Brain pericyte (primary cell): ENCODE measurements at places on chromosomes 2 and 18.

DNA sequence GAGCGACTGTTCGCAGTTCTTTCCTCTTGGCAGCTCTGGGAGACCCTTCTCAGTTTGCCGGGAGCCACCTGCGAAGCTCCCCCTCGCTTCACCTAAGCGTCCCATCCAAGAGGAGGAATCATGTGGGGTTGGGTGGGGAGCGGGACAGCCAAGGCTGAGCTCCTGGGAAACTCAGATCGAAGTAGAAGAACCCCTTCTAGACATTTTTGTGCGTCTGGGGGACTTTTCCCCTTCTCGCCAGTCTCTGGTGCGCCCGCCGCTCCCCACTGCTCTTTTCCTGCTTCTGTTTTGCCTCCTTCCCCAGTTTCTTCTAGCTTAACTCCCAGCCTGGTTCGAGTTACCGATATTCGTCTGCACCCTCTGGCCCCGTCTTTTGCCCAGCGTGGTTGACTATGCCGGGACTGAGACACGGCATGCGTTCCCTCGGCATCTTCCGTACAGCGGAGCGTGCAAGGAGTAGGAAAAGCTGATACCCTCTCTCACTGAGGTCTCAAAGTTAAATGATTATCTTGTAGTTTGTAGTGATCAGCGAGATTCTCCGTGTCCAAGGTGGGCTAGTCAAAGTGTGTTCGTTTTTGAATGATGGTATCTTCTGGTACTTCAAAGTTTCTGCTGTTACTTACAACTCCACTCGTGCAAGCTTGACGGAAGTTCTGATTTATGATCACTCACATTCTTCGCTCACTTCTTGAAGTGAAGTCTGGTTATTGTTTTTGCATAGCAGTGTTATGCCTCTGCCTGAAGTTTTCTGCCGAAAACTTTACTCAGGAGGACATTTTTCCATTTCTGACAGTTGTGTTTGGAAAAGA, 664 bp downstream of the CAMKMT start:
- peak; percentile 16 for DNase-seq

- DNase-seq, result no peak
These were observed 28.4 kb downstream of the E2F6 start for GRCh38 chr2:11437602-11438001.

GRCh38 chr2:9071032-9071431, 67.5 kb upstream of the MBOAT2 start:
- no peak for DNase-seq

DNA sequence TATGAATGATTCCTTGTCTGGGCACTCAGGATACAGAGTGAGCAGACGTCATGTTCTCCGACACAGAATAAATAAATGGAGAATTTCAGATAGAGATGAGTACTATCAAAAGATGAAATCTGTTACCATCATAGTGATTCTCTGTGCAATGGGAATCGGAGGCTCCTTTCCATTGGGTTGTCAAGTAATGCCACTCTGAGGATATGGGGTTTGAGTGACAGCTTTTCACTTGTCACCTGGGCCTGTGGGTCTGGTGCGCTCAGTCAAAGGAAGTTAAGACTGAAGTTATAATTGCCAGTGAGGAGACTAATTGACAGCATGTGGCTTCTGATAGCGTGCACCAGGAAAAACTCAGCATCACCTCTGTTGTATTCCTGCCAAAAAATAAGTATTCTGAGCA, 387.2 kb downstream of the SOX11 start:
- no peak for DNase-seq

DNA sequence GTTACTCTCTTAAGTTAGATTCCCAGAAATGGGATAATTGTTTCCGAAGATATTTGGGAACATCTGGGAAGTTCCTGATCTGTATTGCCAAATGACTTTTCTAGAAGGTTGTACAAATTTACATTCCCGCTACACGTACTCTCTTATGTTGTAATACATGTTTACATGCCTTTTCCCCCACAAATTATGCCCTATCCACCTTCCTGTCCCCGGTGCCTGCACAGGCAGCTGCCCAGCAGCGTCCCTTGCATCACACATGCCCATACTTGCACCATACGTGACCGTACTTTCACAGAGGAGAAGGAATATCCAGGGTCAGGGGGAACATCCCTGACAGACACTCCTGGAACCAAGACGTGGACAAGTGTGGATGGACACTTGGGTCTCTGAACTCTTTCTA, 24.2 kb upstream of the KLF11 start:
- no peak for DNase-seq

GRCh38 chr2:172305066-172305465, 122.3 kb upstream of the ITGA6 start:
- DNase-seq, result no peak

GRCh38 chr2:162994718-162995117, 156.2 kb upstream of the KCNH7 start:
- no peak for DNase-seq

DNA sequence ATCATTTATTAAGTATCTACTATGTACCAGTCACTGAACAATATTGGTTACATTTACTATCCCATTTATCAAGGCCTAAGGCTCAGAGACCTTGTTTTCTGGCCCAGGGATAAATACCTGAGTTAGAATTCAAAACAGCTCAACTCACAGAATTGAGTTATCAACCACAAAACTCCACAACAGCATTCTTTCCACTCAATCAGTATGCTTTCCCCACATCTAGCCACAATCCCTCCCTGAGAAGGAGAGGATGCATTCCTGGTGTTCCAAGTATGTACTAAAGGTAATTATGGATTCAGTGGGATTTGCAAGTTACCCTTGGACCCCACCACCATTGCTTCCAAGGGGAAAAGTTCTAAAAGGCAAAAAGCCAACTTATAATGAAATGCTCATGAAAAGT, 104.2 kb upstream of the PID1 start:
- DNase-seq, result no peak

DNA sequence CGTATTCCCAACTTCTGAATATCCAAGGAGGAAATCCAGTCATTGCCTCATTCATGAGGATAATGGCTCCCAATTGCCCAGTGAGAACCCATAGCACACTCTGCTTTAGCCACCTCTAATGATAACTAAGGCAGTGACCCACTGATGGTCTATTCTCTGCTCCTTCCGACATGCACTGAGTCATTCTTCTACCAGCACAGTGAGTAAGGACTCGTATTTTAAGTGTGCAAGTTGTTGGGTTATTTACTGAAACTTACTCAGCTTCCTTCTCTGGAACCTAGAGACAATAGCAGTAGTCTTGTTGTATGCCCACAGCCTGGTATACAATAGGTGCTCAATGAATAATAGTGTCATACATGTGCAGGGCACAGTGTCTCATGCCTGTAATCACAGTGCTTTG, 81.1 kb upstream of the ZNF397 start:
- DNase-seq, result no peak

DNA sequence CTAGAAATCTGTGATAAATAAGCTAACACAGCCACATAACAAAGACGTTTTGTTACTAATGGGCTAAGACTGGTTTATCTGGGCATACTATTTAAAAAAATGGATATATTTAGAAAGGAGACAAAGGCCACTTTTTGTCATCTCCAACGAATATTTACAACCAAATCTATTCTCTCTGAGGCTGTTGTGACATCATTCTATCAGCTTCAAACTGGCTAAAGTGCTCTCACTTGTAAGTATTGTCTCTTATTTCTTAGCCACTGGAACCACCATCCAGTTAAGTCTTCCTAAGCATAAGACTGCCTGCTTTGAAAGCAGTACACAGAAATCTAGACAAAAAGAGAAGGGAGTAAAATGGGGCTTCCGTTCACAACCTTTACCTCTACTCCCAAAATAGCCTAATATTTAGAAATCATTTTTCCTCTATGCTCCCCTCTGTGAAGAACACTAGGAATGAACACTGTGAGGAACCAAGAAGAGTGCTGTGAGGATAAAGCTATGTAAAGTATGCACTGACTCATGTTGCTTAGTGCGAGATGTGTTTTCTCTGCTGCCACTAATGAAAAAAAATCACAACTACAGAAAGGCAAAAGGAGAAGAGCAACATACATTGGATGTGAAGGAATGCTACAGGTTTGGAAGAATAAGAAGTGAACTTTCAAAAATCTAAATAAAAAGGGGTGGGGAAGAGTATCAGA, 264.1 kb downstream of the EXOC6B start:
- DNase-seq, result no peak

DNA sequence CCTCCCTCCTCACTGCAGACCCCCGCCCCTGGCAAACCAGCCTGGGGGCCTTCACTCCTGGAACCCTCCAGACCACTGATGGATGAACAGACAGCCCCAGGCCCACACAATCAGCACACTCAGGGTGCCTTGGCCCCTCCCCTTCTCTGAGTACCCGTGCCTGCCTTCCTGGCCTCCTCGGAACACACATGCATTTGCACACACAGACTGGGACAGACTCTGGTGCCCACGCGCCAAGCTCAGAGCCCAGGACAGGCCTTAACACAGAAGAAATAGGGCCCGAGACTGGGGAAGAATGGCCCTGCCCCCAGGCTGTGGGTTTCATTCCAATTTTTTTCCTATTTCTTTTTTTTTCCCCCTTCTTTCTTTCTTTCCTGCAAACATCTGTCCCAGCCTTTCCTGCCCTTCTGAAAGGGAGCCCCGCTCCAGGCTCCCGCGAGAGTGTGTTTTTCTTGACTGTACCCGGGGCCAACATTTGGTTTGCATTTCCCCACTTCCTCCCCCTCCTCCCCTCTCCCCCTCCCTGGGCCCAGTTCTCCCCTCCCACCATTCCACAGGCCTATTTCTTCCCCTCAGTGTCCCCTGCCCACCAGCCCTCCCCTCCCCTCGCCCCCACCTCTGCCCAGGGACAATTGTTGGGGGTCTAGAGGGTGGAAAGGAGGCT, 618 bp upstream of the TNS1 start:
- DNase-seq, result no peak

- no peak for DNase-seq
These were observed 32.8 kb upstream of the DOCK10 start for GRCh38 chr2:225074919-225075681.

DNA sequence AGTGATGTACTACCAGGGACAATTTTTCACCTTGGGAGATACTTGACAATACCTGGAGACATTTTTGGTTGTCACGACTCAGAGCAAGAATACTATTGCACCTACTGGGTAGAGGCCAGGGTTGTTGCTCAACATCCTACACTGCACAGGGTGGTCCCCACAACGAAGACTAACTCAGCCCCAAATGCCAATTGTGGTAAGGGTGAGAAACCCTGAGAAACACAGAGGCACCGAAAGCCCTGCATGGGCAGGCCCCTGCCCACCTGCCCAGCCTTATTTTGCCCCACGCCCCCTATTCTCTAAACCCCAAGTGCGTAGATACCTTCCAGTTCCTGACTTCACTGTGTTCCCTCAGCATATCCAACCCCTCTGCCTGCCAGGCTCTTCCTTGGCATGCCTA, 163.1 kb upstream of the PKDCC start:
- DNase-seq, result no peak

DNA sequence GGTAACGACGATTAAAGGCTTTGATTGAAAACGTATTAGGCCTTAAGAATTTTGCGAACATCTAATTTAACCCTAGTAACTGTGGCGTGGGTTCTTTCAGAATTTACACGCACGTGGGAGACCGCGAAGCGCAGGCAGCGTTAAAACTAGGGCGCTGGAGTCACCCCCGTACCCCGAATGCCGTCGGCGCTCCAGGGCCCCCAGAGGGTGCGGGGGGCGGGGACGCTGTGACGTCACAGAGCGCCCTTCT, 673 bp upstream of the SMCHD1 start:
- no peak for DNase-seq

GRCh38 chr2:233901367-233901766, 15.8 kb upstream of the TRPM8 start:
- DNase-seq, result no peak

GRCh38 chr2:3243804-3244203, 133.8 kb downstream of the EIPR1 start:
- no peak for DNase-seq

- no peak for DNase-seq
These were observed 128.4 kb downstream of the GALNT3 start for GRCh38 chr2:165665614-165666013.

- no peak for DNase-seq
These were observed 2.7 kb downstream of the IGFBP2 start for GRCh38 chr2:216635701-216636550.

DNA sequence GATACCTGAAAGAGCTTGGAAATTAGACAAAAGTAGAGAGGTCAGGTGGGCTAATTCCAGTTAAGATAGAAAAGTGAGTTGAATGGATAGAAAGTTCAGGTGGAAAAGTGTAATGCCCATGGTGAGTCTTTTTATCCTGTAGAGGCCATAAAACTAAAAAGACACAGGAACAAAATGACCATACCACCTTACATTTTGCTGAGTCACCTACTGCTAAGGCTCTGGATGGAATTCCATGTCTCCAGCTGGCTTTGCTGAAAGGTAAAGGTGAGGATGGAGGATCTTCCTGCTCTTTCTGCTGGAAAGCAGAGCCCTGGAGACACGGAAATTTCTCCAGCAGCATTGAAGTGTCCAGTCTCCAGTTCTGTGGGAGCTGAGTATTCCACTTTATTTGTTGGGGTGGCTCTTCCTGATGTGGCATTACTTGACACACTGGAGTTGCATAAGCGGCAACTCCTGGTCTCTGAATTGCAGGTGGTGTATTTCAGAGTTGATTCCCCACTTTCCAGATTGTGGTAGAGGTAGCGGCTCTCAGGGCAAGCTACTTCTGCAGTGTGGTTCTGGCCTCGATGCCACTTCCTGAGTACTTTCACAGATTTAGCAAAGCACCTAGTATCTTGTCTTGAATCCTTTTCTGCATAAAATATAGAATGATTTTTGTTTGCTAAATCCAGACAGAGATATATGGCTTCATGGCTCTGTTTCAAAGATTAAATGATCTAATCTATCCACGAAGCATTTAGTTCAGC, 10.7 kb downstream of the IL1RL2 start:
- no peak for DNase-seq

DNA sequence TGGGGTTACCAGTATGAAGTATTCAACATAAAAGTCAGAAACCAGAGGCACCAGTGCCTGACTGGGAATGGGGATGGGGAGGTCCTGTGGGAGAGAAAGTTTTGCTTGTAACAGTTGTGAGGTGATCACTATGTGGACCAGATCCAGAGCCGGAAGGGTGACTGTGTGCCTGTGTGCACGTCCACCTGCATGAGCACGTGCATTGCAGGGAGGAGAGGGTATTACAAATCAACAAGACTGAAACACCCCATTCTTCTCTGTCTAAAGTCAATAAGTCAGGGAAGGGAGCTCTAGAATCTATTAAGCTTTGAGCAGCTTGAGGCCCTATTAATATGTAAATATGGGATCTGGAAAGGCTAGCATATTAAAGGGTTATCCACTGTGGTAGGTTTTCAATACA, 241.0 kb upstream of the ACVR2A start:
- no peak for DNase-seq

GRCh38 chr2:27308359-27308881, at the start of gene UCN:
Gene UCN, minus strand, starts transcription at chr2:27308445. Its CDS starts 550 bp downstream, at chr2:27307895.
- DNase-seq, result no peak

GRCh38 chr18:38297910-38298309, 732.3 kb upstream of the CELF4 start:
- no peak for DNase-seq
